Stimulated activated CD8-positive, alpha-beta memory T cell treated with anti-CD3 and anti-CD28 coated beads, Interleukin-12 subunit alpha, Interleukin-12 subunit beta, amount 100 ng/mL, for 1 hour (primary cell): ENCODE measurements at places on chromosomes 5 and 9.
A peak's percentile ranks its signal among the peaks of the same experiment; 100 is the strongest.

DNA sequence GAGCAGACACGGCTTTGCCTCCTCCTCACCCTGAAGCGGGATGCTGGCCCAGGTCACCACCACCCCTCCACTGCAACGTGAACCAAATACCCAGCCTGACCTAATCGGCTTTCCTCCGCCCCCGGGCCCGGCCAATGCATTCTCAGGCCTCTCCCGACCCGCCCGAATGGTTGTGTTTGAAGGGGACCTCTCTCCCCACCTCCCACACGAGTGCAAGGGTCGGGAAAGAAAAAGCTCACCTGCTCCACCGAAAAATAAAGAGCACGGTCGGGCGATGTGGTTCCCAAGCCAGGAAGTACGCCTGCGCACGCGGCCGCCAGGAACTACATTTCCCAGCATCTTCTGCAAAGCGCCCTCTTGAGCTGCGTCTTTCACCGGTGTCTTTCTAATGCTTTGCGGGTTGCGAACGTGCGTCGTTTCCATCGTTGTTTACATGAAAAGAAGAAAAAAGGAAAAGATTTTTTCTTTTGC, at the start of gene ZNF883:
ZNF883 (minus strand) TSS at position 282 of the 471 bp plus-strand sequence.
- peak; percentile 6 for DNase-seq

GRCh38 chr5:170751631-170752030, 31.9 kb upstream of the GABRP start:
- no peak for DNase-seq

DNA sequence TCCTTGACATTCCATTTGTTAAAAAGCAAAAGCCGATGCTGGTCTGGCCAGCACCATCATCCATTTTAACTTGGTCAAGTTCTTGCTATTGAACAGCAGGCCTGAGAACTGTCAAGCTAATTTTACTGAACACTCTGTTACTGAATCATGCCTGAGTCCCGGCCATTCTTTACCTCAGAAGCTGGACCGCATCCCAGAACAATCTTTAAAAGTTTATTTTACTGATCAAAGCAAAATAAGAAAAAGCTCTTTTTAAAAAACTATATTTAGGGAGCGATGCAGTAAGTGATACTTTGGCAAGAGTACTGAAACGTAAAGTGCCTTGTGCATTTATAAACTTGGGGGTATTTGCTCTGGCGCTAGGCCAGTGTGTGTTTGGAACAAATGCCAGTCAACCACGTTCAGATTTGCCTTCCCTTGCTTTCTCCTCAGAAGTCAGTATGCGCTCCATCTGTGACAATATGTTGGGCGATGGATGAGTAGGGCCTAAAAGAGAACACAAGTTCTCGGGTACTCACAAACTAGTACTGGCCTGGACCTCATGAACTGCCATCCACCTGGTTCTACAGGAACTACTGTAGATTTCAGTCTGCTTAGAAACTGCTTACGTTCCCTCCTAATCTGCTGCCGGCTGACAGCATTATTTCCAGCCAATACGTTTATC, 161.9 kb downstream of the MAPKAP1 start:
- DNase-seq = no peak

DNA sequence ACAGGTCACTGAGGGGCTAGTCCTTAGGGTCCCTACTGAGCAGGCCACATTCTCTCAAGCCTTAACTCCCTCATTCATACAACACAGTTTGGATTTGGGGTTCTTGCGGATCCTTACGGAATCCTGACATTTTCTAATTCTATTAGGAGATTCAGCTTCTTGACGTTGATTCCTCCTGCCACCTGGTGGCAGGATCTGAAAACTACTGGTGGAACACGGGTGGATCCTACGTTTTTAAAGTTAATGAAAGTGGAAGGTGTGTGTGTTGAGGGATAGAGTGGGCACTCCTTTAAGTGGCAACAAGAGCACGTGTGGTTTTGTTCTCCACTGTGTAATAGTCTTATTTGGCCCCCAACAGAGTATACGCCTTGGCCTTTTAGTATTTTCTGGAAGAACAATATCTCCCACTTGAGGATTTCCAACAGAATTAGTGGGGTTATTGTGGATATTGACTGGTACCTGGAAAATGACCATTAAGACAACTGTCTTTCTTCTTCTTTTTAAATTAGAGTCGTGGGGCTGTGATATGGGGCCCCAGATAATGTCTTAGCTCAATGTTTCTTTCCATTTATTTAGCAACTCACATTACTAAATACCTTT, 25.2 kb downstream of the SLC28A3 start:
- peak; percentile 15 for DNase-seq

- DNase-seq = no peak
Observed at GRCh38 chr9:9799287-9799686, 813.5 kb downstream of the PTPRD start.

DNA sequence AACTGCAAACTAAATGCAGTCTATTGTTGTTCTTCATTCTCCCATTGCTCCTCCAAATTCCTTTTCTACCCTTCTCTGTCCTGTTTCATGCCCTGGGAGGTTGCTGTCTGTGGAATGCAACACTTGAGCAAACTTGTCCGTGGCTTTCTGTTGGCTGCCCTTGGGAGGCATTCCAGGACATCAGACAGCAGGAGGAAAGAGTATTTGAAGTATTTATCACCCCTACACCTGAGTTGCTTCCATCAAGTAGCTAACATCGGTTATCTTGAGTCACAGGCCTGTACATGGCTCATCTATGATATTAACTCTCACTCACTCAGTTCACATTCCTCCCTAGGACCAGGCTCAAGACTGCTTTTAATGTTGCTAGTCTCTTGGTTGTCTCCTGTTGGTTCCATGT, 803.4 kb upstream of the CDH6 start:
- no peak for DNase-seq

GRCh38 chr9:81782313-81782995, 93.1 kb upstream of the TLE1 start:
- no peak for DNase-seq

GRCh38 chr9:126386088-126386487, 59.5 kb downstream of the MVB12B start:
- no peak for DNase-seq

DNA sequence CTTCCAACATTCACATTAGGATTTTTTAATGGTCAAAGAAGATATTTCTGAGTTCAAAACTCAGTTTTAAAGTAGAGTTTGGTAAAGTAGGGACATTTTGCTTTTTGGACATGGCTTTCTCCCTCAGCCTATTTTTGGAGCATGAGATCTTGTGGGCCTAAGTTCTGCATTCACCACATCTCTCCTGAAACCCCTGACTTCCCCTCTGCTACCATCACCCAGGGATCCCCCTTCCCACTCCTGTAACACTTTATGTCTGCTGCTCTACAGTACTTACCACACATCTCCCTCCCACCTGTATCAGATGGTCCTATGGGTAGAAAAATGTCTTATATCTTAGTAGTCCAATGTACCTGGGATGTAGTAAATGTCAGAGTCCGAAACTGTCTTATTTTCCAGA, 48.2 kb upstream of the JAK2 start:
- DNase-seq = no peak

GRCh38 chr9:32331240-32331639, 53.2 kb upstream of the ACO1 start:
- DNase-seq = no peak

DNA sequence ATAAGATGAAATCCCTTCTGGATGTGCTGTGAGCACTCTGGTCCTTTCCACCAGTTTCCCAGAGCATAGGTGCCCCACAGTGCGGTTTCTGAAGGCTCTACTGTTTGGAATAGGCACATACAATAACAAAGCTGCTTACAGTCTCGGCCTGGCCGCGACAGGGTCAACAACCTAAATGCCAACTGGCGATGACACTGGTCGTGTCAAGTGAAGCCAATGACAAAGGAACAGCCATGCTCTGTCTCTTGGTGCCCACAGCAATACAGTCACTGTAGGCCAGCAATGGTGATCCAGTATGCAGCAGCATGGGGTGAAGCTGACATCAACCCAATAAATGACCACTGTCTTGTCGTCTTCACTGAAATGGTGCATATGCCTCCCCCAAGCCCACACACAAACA, 47.8 kb upstream of the EQTN start:
- no peak for DNase-seq

- DNase-seq = no peak
Observed at GRCh38 chr5:72408603-72409002, 88.4 kb downstream of the PTCD2 start.

DNA sequence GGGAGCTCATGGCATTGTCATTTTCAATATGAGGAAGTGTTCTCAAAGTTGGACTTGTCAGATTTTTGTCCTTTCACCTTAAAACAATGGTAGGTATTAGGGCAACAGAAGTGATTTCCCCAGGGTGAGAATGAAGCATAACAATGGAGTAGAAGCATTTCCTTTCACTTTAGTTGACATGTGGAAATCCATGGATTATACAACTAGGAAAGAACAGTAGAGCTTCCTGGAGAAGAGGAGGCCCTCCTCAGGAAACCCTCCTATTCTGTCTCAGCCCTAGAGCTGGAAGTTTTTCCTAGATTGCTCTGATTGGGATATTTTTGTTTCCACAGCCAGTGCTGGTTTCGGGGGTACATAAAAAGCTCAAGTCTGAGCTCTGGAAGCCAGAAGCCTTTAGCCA, 13.8 kb upstream of the REEP2 start:
- no peak for DNase-seq

- DNase-seq = no peak
Observed at GRCh38 chr5:147407094-147407681, 102.7 kb downstream of the DPYSL3 start.

DNA sequence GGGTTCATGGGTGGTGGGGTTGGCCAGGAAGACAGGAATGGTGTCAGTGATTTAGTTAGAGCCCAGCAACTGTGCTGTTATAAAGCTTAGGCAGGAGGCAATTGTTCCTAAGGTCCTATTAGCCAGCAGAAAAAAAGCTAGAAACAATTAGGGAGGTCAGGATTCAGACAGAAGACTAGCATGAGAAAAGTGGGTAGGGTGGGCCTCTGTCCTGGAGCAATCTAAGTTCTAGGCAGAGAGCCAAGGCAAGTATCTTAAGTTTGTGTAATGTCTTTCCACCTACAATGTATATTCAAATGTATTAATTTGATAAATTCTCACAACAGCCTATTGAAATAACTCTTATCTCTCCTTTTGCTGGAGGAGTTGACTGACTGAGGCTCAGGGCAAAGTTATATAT, 6.1 kb upstream of the ZFAND5 start:
- no peak for DNase-seq

DNA sequence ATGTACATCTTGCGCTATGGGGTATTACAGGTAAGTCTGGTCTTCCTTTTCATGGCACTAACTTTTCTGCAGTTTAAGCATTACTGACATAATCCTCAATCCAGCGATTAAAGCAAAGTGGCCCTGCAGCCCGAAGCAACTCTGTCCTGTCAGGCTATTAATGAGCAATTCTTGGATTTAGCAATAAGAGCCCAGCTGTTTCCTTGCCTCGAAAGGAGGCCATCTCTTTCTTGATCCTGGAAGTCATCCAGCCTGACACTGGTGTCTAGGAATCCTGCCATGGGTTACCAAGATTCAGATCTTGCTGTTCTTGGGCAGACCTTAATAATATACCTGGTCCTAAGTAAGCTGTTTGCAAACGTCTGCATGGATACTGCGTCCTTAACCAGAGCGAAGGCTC, 102.0 kb downstream of the RFK start:
- DNase-seq = no peak

- no peak for DNase-seq
Observed at GRCh38 chr5:11030671-11031070, 269.6 kb upstream of the DAP start.

- DNase-seq = no peak
Observed at GRCh38 chr5:66653325-66653724, 57.1 kb downstream of the MAST4 start.

GRCh38 chr5:96537386-96537785, 104.3 kb upstream of the PCSK1 start:
- DNase-seq = no peak

DNA sequence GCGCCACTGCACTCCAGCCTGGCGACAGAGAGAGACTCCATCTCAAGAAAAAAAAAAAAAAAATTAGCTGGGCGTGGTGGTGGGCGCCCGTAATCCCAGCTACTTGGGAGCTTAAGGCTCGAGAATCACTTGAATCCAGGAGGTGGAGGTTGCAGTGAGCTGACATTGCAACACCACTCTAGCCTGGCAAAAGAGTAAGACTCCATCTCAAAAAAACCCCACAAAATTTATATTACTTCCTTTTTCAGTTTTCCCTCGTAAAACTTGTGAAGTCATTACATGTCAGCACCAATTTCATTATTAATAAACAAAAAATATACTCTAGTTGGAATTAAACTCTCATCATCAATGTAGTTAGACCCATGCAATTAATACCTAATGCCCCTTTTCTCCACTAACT, 43.9 kb downstream of the SHLD3 start:
- no peak for DNase-seq

- DNase-seq = no peak
Observed at GRCh38 chr9:99056186-99056585, 48.7 kb upstream of the TGFBR1 start.

- no peak for DNase-seq
Observed at GRCh38 chr9:68802525-68803015, 97.5 kb downstream of the PIP5K1B start.

- no peak for DNase-seq
Observed at GRCh38 chr9:81620002-81620390, 69.4 kb downstream of the TLE1 start.

DNA sequence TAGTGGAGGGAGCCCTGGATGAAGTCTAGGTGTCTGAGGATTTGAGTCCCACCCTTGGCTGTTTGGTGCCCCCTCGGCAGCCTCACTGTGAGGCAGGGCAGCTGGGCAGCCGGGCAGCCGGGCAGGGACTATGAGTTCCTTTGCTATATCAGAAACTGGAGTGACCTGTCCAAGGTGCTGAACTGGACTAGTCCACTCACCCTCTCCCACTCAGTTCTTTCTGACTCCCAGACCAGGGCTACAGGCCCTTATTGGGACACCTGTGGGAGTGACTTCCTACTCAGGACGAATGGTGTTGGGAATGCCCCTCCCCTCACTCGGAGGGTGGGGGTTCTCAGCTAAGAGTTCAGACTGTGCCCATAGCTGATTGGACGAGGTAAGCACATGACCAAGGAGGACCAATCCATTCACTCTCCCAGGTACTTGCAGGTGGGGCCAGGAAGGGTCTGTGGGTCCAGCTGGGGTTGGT, 34.1 kb upstream of the RAPGEF1 start:
- no peak for DNase-seq

- no peak for DNase-seq
Observed at GRCh38 chr9:114895521-114895991, 34.8 kb downstream of the TNFSF8 start.

GRCh38 chr5:108345541-108346171, 36.2 kb downstream of the FBXL17 start:
- DNase-seq = no peak

DNA sequence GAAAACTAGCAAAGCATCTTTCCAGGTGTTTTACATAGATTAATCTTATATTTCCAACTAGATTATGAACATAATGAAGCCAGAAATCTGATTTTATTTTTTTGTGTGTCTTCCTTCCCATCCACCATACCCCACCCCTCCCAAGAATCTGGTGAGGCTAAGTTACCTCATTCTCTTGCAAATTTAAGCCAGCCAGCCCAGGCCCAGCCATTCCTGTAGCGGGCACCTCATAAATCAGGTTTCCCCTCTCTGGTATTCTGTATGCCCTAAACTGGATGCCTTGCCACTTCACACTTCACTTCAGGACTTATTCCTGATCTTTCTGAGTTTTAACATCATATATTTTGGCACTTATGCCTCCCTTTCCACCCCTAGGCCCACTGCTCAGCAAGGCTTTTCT, 21.8 kb downstream of the C9 start:
- no peak for DNase-seq

- no peak for DNase-seq
Observed at GRCh38 chr9:20611691-20612287, 10.5 kb downstream of the MLLT3 start.

- no peak for DNase-seq
Observed at GRCh38 chr5:9536717-9537116, 9.2 kb downstream of the SEMA5A start.

- no peak for DNase-seq
Observed at GRCh38 chr5:160458806-160459800, 37.4 kb downstream of the PTTG1 start.
